ENCODE measurements at places on chromosomes 12 and 14.

DNA sequence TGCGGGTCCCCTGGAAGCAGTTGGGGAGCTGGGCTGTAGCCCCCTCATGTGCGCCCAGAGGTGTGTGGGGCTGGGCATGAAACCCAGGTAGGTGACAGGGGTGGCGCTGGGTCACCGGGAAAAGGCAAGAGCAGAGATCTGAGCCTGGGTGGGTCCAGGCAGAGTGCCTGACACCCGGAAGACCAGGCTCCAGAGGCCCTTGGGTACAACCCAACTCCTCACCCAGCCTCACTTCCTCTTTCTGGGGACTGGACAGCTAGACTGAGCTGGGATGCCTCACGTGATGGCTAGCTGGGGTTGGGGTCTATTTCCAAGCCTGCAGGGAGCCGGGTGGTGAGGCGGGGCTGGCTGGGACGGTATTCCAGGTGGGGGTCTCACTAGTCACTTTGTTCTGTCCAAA is 16.3 kb upstream of the CYP46A1 start:
- DNase-seq: no peak

GRCh38 chr14:96254687-96255086 is 1.3 kb upstream of the BDKRB1 start:
- no peak for DNase-seq

DNA sequence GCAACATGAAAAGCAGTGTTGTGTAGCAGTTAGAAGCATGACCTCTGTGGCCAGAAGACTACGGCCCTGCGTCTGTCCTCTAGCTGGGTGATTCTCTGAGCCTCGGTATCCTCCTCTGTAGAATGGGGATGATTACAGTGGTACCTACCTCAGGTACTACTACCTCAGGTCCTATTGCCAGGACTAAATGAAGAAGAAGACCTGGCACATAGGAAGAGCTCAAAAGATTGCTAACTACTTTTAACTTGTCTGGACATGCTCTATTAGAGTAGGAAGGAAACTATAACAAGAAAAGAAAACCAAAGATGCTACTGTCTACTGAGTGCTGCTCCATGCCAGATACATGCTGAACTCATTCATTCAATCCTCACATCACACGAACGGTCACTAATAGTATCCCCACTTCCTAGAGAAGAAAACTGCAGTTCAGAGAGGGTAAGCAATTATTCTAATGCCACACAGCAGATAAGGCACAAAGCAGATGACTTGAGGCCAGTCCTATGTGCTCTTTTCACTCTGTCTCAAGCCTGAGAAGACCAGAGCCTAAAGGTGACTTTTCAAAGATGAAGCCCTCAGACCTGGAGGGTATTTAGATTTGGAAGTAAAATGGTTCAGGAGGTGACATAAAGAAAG is 108.1 kb upstream of the HIF1A start:
- no peak for DNase-seq

DNA sequence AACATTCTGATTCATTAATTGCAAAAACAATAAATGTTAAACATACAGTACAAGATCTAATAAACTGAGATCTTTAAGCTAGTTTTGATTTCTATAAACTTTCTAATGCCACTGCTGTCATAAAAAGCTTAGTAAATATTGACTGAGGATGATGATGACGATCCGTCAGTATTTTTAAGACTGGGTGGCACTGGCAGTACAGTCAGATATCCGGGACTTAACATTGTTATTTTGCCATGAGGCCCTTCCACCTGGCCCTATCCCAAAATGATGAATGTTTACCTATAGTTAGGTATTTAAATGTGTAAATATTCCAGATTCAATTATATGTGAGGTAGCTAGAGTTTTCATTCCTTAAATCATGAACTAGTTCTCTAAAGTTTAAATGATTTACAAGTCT is 158.5 kb downstream of the FOXA1 start:
- peak; percentile 99 for DNase-seq

DNA sequence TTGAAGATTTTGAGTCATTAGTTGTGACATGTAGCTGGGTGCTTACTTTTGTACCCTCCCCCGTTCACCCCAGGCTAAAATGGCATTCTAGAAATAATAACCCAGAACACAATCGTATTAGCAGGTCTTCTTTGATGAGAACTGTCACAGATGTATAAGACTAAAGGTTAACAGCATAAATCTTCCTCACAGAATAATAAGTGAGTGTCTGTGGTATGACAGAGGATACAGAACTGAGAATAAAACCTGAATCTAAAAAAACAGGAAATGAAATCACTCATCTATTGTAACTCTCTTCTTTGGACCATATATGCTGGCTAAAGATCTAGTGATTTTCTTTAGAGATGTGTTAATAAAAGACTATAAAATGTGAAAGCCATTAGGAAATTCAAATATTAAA is 746.6 kb downstream of the LRFN5 start:
- no peak for DNase-seq

- DNase-seq: no peak
Measured at GRCh38 chr12:69150796-69151127, 88.6 kb upstream of the CPSF6 start.

GRCh38 chr12:89707703-89708564 is 704 bp downstream of the ATP2B1 start:
- DNase-seq: no peak

DNA sequence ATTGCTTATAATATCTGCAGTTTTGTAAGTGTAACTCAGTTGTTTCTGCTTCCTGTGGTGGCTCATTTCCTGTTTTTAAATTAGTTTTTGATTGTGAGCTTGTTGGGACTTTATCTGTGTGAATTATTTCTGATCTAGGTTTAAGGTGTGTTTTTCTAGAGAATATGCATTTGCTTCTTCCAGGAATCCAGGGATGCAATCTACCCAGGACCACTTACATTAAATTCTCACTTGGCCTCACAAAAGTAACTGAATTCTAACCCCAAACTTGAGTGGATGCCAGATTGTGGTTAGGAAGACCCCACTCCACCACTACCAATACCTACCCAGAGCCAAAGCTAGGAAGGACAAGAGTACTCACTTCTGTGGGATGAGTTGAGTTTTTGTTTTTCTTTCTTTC is 11.9 kb downstream of the STYX start:
- no peak for DNase-seq

DNA sequence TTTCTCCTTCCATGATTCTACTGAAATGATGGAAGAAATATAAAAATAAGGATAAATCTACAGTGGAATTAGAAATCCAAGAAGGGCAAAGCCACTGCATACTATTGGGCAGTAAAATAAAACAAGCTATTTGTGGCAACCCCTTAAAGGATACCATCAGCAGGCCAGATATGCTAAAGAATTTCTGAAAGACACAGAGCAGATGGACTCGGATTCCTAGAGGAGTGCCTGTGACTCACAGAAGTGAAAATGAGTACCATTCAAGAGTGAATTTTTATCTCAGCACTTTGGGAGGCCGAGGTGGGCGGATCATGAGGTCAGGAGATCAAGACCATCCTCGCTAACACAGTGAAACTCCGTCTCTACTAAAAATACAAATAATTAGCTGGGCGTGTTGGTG is 318.1 kb downstream of the LRIG3 start:
- no peak for DNase-seq

- no peak for DNase-seq
Measured at GRCh38 chr14:74583689-74584434, 28.2 kb downstream of the LTBP2 start.

- no peak for DNase-seq
Measured at GRCh38 chr14:55146425-55146824, 17.4 kb downstream of the LGALS3 start.

- no peak for DNase-seq
Measured at GRCh38 chr14:65415613-65416012, 3.1 kb downstream of the FUT8 start.

- DNase-seq: no peak
Measured at GRCh38 chr12:107436376-107436775, 249.2 kb upstream of the PWP1 start.

GRCh38 chr12:131425112-131426075 is 285.5 kb upstream of the SFSWAP start:
- no peak for DNase-seq

All from LNCaP clone FGC (cell line).